Tongue (tissue), 3 donors: ENCODE measurements at places on chromosomes 4 and X. TPM values are rescaled to one million over a fixed set of nuclear protein-coding genes. Genes with fewer than 3 reads are reported as not detected.

GRCh38 chrX:39661116-39661907 is 436.4 kb downstream of the BCOR start:
- no peak for DNase-seq

GRCh38 chr4:7981738-7982394 is 42.2 kb upstream of the AFAP1 start:
- DNase-seq = no peak

- peak; percentile 78 for DNase-seq
These were observed 487 bp downstream of the HMGB2 start for GRCh38 chr4:173333658-173334084.

DNA sequence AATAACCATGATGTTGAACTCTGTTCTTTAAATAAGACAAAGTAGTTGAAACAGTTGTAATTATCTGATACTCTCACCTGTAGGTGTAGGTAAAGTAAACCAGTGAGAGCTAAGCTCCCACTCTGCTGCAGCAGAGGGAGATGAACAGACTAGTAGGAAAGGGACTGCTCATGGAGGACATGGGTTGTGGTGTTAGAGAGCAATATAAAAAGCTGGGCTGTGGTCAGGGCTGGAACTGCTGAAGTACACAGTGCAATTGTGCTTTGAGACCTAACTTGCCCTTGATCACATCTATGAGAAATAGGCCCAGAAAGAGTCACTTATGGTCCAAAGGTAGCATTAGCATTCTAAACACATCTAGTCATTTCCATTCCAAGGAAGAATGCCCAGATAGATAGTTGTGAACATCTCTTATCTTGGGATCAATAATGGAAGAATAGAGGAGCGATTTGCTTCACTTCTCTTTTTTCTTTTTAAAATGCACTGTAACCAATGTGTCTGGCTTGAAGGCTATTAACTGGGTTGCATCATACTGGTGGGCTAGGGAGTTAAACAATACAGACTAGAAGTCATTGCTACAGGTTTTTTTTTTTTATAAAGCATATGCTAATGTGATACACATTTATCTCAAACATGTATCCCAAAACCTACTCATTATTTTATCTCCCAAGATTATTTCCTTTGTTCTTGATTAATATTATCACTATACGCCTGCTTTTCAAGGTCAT is 251.3 kb upstream of the CENPE start:
- DNase-seq = no peak

GRCh38 chr4:153520801-153521329 is 54.7 kb downstream of the TMEM131L start:
- no peak for DNase-seq

DNA sequence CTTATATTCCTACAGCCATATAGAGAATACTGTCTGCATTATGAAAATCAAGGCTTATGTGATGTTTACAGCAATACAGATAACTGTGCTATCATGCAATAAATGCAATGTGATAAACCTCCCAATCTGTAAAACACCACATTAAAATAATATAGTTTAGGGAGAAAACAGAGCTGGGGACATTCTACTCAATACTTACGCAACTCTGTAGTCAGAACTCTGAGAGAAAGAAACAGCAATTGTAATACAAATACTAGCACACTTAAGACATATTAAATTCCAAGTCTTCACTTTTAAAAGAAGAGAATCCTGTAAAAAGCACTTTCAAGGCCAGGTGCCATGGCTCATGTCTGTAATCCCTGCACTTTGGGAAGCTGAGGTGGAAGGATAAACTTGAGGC is 61.4 kb downstream of the ANKRD17 start:
- DNase-seq = no peak

DNA sequence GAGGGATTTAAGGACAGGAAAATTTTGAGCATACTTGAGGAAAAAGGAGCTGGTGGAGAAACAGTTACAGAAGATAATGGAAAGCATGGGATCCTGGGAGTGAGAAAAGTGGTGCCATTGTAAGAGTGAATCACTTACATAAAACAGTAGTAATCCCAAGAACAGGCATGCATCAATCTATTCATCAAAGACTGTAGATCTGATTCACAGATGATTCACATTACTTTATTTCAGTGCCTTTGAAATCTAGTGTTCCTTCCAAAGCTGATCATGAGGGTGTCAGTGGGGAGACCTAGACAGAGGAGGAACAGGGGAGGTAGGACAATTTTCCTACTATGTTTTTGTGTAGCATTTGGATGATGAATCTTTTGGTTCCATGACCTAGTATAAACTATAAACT is 102.7 kb downstream of the TAB3 start:
- DNase-seq = no peak

DNA sequence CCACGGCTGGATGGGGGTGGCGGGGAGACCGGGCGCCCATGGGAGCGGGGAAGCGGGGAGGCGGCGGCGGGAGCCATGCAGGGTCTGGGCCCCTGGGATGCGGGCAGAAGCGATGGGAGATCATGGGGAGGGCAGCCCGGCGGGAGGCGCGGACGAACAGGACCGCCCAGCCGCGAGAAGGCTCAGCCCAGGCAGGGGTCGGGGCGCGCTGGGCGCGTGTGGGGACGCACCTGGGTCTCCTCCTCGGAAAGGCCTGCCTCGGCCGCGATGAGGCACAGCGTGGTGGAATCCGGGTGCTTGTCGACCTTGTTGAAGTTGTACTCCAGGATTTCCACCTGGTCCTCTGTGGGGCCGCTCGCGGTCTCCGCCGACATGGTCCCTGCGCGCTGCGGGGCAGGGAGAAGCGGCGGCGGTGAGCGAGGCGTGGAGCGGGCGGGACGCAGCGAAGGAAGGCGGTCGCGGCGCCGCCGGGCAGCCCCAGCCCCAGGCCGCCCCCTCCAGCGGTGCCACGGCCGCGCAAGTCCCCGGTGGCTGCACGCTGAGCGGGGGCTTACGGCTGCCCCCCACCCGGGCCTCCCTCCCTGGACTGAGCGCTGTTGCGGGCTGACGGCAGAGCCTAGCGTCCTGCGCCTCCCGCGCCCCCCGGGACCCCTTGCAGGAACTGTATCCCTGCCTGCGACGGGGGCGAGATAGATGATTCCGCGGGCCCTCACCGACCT is 25.3 kb downstream of the HOPX start:
- DNase-seq = no peak

DNA sequence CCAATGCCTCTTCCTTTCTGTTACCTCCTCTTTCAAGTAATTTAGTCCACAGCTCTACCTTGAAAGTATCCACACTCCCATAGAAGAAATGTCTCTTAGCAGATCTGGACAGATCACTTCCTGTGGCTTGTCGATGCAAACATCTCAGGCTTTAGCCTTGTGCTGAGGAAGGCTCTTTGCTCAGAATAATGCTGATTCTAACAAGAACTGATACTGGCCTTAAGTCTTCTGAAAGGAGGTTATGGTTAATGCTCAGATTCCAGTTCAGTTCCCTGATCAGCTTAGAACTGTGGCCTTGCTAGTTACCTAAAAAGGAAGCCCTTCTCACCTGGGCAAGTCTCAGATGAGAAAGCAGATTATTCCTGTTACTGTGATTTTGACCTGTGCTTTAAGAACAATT is 230.1 kb upstream of the FAT4 start:
- DNase-seq = no peak

DNA sequence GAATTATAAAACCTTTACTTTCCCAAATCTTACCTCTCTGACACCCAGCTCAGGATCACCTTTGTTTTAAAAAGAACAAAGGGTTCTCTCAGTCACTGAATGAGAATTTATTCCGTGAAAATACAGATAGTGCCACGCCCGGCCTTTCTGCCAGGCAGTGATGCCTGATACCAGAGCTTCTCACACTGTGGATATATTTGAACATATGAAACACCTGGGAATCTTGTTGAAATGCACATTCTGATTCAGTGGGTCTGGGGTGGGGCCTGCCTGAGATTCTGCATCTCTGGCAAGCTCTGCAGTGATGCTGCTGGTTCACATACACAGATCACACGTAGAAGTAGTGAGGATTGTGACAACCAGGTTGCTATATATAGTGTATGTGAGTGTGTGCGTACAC is 46.0 kb downstream of the ELOVL6 start:
- DNase-seq = no peak

DNA sequence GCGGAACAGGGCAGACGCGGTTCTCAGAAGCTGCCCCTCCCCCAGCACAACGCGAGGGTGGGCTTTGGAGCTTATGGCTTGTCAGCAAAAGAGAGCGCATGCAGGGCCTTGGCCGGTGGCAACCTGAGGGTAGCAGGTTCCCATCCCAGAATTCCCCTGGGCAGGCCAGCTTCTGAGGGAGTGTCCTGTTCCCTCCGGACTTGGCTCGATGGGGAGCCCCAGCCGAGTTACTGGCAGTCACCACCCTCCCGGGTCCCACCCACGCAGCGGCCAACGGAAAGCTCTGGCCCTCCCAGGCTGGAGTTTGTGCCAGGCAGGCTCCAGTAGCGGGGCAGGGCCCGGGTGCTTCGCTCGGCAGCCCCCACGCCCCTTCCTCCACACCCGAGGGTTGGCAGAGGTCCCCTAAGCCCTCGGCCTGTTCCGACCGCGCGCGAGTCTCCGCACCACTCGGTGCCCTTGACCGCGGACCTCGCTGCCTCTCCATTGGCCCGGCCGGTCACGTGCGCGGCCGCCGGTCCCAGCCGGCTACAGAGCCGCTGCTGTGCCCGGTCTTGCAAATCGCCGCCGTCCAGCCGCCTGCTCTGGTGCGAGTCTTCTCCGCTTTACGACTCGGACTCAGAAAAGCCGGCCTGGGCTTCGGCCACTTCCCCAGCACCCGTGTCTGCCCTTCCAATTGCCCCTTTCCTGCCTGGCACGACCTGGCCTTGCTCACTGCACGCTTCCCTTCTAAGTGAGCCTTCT is 20.9 kb upstream of the MTM1 start:
- peak; percentile 53 for DNase-seq

GRCh38 chr4:186650401-186651180 is 73.1 kb downstream of the FAT1 start:
- no peak for DNase-seq

DNA sequence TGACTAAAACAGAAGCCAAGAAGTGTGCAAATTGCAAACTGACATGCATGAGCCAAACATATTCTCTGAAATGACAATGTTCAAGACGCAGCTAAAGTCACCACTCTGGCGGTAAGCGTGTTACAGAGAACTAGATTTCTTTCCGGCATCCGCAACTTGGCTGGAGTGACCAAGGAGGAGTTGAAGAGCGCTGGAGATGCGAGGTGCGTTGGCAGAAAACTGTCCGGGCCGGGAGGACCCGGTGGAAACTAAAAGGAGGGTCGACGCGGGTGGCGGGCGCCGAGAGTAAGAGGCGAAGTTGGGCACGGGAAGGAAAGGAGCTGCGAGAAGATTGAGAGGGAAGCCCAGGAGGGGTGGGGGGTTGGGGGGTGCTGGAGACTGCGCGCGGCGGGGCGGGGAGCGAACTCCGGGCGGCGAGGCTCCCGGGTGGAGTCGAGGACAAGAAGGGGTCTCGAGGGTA is 807 bp downstream of the SEL1L3 start:
- DNase-seq = peak; percentile 49

DNA sequence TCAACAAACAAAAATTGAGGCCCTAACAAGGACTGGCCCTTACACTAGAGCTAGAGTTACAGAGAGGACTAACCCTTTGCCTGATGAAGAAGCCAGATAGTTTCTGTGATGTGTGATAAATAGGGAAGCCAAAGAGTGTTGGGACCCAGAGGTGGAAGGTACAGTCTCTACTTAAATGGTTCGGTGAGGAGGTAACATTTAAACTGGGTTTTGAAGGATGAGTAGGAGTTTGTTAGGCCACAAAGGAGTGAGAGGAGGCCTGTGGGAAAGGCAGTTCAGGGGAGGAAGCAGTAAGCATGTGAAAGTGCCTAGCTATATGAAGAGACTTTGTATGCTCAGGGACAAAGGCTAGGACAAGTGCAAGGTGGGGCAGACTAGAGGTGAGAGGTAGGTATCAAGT is 23.8 kb upstream of the LIMCH1 start:
- no peak for DNase-seq

DNA sequence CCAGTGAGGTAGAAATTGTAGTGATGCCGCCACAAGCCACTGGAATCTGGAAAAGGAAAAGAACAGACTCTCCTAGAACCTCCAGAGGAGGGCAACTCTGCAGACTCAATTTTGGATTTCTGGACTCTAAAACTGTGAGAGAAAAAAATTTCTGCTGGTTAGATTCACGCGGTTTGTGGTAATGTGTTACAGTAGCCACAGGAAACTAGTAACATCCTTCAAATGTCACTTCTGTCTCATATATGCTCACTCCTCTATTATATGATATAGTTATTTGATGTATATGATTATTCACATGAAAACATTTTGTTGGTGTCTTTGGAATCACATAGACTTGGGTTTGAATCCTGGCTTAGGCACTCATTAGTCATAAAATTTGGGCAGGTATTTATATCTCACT is 18.8 kb downstream of the LDOC1 start:
- DNase-seq = no peak

DNA sequence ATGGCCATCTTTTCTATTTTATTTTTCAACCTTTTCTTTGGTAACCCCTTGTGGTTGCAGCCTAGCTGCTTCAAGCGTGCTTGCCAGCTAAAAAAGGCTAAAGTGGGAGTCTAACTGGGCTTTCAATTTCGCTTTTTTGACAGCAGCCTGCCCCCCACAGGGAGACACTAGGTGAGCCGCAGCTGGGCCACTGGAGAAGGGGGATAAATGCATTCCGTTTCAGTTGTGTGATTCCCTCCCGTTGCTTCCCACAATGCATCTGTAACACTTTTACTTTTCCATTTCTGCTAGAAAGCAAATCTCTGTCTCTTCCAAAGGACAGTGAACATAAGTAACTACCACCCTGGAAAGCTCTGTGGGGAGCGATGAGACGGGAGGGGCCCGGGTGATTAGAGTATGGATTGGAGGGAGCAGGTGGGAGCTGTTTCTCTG is 86.3 kb upstream of the RAPGEF2 start:
- peak; percentile 36 for DNase-seq

DNA sequence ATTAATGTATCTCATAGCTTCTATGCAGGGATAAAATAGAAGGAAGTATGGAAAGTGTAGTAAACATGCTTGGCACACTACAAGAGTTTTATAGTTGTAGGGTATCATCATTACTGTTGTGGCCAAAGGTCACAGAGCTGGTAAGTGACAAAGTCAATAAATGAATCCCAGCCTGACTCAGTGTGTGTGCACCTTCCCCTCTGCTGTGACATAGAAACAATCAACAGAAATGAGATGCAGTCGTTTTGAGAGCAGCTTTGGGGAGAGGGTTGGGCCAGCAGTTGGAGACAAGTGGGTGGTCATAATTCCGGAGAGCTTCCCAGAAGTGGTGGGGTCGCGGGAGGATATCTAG is 82.4 kb upstream of the RBPJ start:
- no peak for DNase-seq

GRCh38 chrX:46627062-46627461 is 53.5 kb downstream of the CHST7 start:
- DNase-seq = no peak

UGT2B15 gene
- not detected for total RNA-seq

SPATA18 gene
- total RNA-seq = 3.6 TPM

CT45A2 gene
- total RNA-seq = not detected

CT45A3 gene
- not detected for total RNA-seq

DRD5 gene
- total RNA-seq = 1.1 TPM

GPM6B gene
- total RNA-seq = 38.9 TPM

FAM9C gene
- not detected for total RNA-seq

PITX2 gene
- total RNA-seq = 58.0 TPM

FAM9B gene
- total RNA-seq = not detected
